ENCODE measurements at places on chromosomes 7 and 10.
A peak's percentile ranks its signal among the peaks of the same experiment; 100 is the strongest.

GRCh38 chr10:14137391-14137790, 193.3 kb downstream of the FRMD4A start:
- no peak for DNase-seq

DNA sequence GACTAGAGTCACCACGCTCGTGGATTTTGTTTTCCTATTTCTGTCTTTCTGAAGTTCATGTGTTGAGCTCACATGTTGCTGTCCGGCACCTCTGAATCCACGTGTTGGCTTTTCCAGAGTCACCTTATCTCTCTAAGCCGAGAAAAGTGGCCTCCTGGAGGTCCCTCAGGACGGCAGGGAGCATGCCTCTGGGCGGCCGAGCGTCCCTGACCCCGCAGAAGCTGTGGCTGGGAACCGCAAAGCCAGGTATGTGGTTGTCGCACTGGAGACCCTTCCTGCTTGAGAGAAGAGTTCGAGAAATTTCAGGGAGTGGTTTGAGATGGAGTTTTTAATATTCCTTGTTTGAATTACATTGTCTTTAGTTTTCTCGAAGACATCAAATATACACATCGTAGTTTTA, 12.6 kb downstream of the IQCE start:
- DNase-seq: no peak

DNA sequence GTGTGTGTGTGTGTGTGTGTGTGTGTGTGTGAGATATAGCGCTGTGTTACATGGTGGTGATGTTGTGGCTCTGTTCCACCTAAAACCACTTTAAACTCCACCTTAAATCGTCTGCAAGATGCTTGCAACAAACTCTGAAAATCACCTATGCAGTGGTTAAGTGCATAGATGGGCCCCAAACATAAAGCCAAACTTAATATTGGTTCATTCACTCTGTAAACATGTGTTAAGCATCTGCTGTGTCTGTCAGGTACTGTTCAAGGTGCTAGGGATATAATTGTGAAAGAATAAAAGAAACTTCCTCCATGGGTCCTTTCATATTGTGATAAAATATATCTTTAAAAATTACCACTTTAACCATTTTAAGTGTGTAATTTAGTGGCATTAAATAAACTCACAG, 645.4 kb upstream of the SORCS1 start:
- DNase-seq: no peak

- DNase-seq: no peak
Observed at GRCh38 chr7:120841608-120842007, 16.3 kb downstream of the TSPAN12 start.

- DNase-seq: no peak
Observed at GRCh38 chr10:102863660-102864059, 5.6 kb upstream of the AS3MT start.

GRCh38 chr10:91941426-91941825, 17.9 kb downstream of the BTAF1 start:
- DNase-seq: no peak

DNA sequence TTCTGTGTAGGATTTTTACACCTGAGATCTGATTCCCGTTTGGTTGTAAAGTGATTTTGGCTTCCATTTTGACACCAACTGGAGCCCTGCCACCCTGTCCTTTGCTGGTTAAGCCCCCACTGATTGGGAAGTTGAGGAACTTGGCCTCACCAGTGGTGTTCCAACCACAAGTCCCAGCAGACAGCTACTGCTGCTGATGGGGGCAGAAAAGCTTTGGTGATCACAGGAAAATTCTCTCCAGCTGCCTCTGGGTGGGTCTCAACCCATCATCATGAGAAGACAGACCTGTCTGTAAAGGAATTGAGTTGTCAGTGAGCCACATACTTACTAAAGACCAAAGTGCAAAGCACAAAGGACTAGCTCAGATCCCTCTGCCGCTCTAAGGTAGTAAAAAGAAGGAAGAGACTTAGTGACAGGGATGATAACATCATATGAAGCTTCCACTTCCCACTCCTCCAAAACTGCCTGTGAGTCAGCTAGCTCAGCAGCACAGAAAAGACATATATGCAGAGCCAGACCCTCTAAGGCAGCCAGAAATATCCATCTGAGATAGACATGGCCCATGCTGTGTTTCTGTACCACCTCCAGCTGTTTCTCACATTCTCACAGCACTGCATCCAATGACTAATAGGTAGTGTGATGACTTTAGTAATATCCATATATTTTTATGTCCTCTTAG, 22.4 kb upstream of the LRRC17 start:
- peak; percentile 60 for DNase-seq

DNA sequence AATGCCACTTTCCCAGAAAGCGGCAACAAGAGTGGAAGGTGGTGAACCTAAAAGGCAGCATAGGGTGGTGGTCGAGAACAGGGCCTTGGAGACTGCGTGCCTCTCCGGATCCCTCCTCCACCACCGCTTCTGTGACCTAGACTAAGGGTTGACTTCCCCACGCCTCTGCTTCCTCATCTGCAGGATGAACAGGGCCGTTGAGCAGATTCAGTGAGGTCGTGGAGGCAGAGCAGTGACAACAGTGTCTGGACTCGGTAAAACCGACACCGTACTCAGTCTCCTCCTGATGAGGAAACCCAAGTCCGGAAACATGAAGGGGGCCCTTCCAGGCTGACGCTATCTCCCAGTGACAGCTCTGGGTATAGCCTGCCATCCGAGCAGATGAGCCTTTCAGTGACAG, 162.6 kb downstream of the CELF2 start:
- DNase-seq: no peak

DNA sequence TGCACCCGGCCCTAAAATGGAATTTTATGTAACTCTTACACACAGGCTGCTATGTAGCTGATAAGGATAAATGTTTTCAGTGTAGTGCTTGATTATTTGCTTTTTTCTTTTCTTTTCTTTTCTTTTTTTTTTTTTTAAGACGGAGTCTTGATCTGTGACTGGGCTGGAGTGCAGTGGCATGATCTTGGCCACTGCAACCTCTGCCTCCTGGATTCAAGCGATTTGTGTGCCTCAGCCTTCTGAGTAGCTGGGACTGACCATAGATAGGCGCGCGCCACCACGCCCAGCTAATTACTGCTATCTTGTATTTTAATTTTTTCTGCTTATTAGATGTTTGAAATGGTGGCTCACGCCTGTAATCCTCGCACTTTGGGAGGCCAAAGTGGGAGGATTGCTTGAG, 3.4 kb downstream of the RABGEF1 start:
- no peak for DNase-seq

DNA sequence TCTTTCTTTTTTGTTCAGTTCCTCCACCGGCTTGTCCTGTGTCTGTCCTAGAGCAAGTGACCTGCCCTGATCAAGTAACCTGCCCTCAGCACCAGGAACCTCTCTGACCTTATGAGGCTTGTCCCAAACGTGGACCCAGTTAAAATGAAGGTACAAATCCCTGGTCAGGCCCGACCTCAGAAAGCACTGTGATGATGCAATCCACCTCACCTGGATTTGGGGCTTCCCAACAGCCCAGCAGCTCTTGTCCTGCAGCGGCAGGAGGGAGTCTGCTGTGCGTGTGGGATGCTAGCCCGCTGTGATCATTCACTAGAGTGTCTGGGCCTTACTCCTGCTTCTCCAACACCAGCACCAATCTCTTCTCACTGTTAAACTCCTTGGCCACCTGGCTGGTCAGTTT, 11.2 kb downstream of the COL17A1 start:
- no peak for DNase-seq

DNA sequence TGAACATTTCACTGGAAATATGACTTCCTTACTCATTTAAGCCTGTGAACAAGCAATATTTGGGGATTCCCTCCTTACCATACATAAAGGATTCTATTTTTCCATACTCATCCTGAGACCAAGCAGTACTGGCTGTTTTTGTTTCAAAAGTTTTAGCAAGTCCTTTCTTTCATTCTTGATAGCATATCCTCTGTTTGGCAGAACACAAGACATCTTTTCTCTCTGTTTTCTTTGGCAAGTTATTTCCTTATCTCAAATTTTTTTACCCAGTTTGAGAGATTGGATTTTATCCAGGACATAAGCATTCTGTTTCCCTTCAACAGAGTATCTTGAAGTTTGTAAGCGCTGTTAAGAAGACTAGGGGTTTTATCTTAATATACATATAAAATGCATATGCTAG, 3.0 kb upstream of the WASL start:
- DNase-seq: no peak

- DNase-seq: no peak
Observed at GRCh38 chr7:132856416-132856815, 225.5 kb downstream of the CHCHD3 start.

DNA sequence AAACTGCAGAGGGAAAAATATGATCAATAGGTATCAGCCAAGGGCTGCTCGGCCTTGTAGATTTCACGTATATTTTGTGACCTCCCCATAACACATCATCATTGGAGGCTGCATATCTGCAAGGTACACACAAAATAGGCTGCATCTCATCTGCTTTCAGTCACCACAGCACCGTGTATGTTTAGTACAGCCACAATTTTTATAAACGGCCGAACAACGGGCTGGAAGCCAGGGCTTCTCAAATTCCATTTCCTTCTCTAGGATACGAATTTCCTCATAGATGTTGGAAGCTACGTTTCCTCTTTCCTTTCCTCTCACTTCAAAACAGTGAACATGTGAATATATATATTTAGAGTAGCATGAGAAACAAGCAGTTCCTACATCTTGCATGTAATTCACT, 20.2 kb upstream of the FOXK1 start:
- DNase-seq: no peak

GRCh38 chr7:128172963-128173362, 68.1 kb upstream of the LEP start:
- no peak for DNase-seq

- no peak for DNase-seq
Observed at GRCh38 chr10:27747096-27747451, 1.5 kb upstream of the MKX start.

- DNase-seq: no peak
Observed at GRCh38 chr10:132096863-132097478, 31.2 kb downstream of the JAKMIP3 start.

GRCh38 chr10:5595994-5596471, 70.4 kb downstream of the ASB13 start:
- DNase-seq: peak; percentile 87

GRCh38 chr10:63268149-63268797, 135.1 kb downstream of the NRBF2 start:
- no peak for DNase-seq

GRCh38 chr10:116457488-116457887, 29.8 kb downstream of the PNLIPRP3 start:
- no peak for DNase-seq

DNA sequence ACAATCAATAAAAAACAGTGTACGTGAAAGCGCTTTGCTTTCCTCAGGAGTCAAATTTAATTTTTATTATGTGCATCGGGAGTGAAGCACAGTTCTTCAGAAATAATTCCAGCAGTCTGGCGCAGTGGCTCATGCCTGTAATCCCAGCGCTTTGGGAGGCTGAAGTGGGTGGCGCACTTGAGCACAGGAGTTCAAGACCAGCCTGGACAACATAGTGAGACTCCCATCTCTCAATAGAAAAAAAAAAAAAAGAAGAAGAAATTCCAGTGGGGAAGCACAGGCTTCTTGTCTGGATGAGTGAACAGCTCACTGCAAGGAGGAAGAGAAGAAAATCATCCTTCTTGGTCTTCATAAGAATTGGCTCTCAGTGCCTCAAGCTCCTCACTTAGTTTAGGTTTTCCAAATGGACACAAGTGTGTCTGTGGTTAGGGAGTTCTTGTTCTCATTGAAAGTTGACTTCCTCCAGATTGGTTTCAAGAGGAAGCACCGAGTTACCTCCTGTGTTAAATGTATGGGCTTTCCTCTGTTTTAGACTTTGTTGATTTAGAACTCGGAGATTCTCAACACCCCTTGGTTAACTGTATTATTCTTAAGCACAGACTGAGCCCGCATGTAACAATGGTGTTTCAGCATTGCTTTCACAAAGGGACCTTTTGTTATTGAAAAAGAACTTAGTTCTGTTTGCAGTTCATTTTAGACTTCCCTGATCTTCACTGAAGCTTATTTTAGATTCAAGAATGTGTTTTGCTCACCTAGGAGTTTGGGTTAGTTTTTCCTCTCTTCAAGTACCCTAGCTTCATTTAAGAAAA, 28.0 kb downstream of the LMTK2 start:
- no peak for DNase-seq

DNA sequence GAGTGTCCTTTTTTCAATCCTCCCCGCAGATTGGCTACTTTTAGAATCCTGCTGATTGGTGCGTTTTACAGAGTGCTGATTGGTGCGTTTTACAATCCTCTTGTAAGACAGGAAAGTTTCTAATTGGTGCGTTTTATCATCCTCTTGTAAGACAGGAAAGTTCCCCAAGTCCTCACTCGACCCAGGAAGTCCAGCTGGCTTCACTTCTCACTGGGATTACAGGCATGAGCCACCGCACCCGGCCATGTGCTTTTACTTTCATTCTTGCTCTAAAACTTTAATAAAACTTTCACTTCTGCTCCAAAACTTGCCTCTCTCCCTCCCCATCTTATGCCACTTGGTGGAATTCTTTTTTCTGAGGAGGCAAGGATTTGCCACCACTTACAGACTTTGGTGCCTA, 17.0 kb upstream of the WAPL start:
- DNase-seq: no peak

DNA sequence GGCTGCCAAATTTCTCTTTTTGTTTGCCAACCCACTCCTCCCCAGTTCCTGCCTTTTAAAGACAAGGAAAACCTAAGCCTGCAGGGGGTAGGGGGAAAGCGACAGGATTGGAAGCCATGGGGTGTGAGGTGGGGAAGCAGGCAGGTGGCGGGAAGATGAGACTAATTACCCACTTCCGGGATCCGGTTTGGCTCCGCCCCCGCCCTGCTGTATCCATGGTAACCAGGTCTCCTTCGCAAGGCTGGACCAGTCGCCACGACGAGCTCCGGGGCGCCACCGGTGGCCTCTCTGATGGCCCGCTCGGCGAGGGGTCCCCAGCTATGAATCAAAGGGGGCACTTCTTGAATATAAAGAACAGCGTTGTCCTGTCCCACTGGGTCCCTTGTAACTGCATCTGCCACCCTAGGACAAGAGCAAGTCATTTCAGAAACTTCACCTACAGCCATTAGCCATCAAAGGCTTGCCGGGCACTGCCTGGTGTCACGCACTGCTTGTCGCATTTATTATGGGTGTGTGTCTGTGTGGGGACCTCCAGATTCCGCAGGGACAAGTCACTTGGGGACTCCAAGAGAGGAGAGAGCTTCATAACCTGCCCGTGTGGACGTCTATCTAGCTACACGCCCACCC, 55.4 kb upstream of the LMTK2 start:
- no peak for DNase-seq

DNA sequence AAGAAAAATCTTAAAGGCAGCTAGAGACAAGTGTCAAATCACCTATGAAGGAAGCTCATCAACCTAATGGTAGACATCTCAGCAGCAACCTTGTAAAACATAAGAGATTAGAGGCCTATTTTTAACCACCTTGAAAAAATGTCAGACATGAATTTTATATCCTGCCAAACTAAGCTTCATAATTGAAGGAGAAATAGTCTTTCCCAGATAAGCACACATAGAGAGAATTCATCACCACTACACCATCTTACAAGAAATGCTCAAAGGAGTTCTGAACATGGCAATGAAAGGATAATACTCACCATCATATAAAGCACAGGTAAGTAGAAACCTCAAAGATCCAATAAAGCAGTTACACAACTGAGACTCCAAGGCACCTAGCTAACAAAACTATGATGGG, 156.5 kb downstream of the ZEB1 start:
- no peak for DNase-seq
